ENCODE measurements at places on chromosomes 4 and X. TPM values are rescaled to one million over a fixed set of nuclear protein-coding genes. Genes with fewer than 3 reads are reported as not detected.

Gene ERCC6L
- polyA plus RNA-seq, result 6.9 TPM

Gene NAT8L
- polyA plus RNA-seq, result 6.4 TPM

DNA sequence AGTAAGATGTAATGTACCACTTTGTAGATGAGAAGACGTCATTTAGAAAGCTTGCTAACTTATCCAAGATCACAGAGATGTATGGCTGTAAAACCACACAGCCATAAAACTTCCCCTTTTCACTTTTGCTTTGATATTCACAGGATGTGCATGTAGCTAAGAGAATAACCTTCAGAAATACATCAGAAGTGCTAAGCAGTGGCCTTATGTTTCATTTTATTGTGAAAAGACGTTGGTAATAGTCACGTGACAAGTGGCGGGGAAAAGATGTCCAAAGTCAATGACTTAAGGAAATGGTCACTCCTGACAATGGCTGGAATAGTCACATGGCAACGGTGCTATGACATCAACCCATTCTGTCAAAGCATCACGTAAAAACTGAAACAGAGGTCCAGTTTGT, 12.9 kb upstream of the WDR17 start:
- no peak for DNase-seq

Gene USP38
- 27.7 TPM for polyA plus RNA-seq

Gene UNC5C
- polyA plus RNA-seq, result 44.7 TPM

Data from left kidney (tissue), 8 donors.